Stimulated activated CD8-positive, alpha-beta memory T cell treated with anti-CD3 and anti-CD28 coated beads, Interleukin-12 subunit alpha, Interleukin-12 subunit beta, amount 100 ng/mL, for 4 hours (primary cell): ENCODE measurements at places on chromosomes 2 and 18.
A peak's percentile ranks its signal among the peaks of the same experiment; 100 is the strongest.

DNA sequence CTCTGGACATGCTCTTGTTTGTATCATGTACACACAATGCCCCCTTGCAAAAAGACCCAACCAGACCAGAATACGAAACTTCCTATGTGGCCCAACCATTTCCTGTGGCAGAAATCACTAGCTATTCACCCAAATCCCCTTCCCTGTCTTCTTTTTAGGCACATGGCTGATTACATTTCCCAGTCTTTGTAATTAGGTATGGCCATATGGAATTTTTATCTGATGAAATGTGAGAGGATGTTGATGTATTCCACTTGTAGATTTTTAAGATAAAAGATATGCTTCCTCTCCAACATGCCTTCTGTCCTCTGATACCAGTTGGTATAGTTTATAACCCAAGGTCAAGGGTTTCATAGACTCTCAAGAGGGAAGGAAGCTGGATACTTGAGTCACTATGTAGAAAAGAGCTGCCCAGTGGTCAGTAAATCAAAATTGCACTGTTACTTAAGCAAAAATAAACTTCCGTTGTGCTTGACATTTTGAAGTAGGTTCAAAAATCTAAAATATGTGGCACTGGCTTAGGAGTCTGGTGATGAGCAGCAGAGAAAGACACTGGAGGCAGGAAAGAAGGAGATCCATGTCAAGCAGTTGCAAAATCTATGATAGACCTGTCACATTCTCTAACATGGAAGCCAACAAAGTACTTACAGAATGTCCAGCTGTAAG is 297.4 kb downstream of the SMAD2 start:
- no peak for DNase-seq

DNA sequence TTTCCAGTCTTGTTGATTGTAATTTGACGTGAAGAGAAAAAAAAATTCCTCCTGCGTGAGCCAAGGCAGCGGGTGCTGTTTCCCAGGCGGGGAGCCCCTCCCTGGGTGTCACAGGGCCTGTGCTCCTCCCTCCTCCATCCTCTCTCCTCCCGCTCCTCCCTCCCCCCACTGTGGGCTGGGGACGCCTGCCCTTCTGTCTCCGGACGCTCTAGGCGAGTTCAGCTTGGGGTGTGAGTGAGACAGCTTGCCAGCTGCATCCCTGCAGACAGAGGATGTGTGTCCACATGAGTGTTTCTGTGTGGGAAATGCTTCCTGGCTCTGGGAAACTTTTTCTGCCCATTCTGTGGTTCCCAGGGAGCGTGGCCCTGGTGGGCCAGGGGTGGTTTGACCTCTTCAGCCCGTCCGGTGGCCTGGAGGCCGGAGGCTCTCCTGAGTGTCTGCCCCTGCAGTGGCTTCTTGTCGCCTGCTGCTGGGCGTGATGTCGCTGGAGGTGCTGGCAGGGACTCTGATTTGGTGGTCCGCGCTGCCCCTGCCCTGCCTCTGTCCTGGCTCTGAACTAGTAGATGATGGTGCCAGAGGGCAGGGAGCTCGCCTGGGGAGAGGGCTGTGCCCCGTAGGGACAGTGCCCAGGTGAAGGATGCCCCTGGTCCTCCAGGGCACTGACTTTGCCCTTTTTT is 96.4 kb downstream of the USP40 start:
- DNase-seq = no peak

- no peak for DNase-seq
Observed at GRCh38 chr2:216202626-216203250, 93.6 kb downstream of the XRCC5 start.

GRCh38 chr2:120305937-120306490 is 39.9 kb upstream of the INHBB start:
- no peak for DNase-seq

GRCh38 chr2:207165121-207166038 is at the start of gene KLF7:
KLF7 (minus strand) TSS chr2:207165948; CDS start chr2:207165568, 380 bp downstream.
- DNase-seq = peak; percentile 34

- no peak for DNase-seq
Observed at GRCh38 chr2:25270061-25270460, 71.7 kb downstream of the DNMT3A start.

DNA sequence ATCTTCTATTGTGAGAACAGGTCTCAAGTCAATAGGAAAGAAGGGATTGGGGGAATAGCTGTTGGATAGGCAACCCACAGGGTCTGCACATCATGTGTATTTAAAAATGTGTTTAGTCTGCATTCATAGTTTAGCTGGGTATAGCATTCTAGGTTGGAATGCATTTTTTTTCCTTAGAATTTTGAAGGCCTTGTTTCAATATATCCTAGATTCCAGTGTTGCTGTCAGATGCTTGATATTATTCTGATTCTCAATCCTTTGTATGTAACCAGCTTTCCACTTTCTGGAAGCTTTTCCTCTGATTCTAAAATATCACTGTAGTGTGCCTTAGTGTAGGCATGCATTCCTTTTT is 9.0 kb upstream of the ATP8B1 start:
- no peak for DNase-seq

DNA sequence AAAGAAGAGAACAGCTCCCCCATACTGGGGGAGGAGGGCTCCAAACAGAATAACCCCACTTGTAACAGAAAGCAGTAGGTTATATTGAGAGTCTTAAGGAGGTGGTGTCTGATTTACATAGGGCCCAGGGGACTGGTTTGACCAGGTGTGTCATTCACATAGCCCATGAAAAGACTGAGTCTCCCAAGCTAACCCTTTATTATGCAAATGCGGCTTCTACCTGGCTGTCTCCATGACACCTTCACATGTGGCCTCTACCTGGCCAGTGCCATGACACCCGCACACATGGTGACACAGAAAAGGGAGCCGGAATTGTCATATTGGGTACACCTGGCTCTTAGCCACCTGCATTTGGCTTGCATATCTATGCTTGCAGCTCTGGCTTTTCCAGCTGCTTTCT is 1057.2 kb upstream of the PIK3C3 start:
- no peak for DNase-seq

DNA sequence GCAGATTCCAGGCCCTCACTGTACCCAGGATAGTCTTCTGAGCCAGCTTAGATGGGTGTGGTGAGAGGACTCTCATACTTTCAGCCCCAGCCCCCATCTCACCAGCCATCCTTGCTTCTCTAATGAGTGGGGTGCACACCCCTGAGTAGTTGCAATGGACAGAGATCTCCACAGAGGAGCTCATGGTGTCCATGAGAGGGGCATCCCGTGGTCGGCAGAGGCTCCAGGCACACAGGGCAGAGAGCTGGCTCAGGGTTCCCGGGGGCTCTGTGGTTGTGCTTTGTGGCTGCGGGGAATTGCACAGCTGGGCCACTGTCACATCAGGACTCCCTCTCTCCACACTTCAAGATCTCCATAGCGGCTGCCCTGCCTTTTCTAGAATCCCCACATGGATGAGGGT is 226.0 kb upstream of the PXDN start:
- DNase-seq = no peak

DNA sequence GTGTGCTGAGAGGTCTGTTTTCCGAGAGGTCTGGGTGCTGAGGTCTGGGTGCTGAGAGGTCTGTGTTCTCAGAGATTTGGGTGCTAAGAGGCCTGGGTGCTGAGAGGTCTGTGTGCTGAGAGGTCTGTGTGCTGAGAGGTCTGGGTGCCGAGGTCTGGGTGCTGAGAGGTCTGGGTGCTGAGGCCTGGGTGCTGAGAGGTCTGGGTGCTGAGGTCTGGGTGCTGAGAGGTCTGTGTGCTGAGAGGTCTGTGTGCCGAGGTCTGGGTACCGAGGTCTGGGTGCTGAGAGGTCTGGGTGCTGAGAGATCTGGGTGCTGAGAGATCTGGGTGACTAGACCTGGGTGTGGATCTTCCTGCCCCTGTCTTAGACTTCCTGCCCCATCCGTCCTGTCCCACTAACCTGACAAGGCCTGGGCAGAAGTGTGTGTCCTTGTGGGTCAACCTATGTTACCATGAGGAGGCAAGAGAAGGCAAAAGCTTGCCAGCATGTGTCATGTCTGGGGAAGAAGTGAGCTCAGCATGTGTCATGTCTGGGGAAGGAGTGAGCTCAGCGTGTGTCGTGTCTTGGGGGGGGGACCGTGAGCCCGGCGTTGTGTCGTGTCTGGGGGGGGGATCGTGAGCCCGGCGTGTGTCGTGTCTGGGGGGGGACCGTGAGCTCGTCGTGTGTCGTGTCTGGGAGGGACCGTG is 69.3 kb downstream of the KCNG2 start:
- DNase-seq = no peak

DNA sequence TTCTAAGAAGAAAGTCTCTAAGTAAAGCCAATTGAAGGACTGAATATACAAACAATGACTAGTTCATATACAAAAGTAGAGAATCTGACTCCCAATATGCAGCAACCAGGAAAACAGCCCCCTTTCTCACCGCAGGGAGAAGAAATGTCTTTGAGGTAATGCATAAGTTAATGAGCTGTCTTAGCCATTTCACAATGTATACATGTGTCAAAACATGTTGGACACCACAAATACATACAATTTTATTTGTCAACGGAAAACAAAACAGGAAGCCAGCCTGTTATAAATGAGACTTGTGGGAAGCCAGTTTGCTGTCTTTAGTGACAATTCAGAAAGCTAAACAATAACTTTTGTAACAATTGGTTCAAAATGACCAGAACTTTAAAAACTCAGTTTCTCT is 389.2 kb downstream of the CBLN2 start:
- no peak for DNase-seq

DNA sequence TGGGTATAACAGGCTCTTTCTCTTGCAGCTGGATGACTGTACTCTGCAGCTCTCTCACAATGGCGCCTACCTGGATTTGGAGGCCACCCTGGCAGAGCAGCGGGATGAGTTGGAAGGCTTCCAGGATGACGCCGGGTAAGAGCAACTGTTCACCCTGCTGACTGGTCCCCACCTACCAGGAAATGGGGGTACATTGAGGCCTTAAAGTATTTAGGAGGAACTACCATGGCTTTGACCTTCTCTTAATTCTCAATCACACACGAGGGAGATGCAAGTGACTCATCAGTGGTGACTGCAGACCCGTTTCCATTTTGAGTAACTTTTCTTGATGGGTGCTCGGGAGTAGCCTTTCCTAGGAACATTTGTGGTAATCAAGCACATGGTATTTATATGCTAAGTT is 58.0 kb downstream of the FHOD3 start:
- no peak for DNase-seq
